MCF 10A (cell line): ENCODE measurements at places on chromosomes 2 and 18. TPM values are rescaled to one million over a fixed set of nuclear protein-coding genes. Genes with fewer than 3 reads are reported as not detected.

The BBS5 gene
- 9.0 and 12.7 TPM in 2 replicates for total RNA-seq

The SLC40A1 gene
- total RNA-seq: 0.15 TPM in 1 of 2 replicates, not detected in the other

The CD302 gene
- total RNA-seq: 0.12 and 0.21 TPM in 2 replicates

The ARHGEF4 gene
- 52.0 and 59.3 TPM in 2 replicates for total RNA-seq

The LMAN2L gene
- 6.5 and 7.1 TPM in 2 replicates for total RNA-seq

The FHOD3 gene
- total RNA-seq: 5.0 and 5.3 TPM in 2 replicates

The CPLX4 gene
- not detected in 2 replicates for total RNA-seq

The PTPN2 gene
- total RNA-seq: 60.0 and 75.2 TPM in 2 replicates

The CABYR gene
- 3.0 TPM in 2 replicates for total RNA-seq

- DNase-seq: no peak
These were observed 64.7 kb downstream of the FAM228A start for GRCh38 chr2:24239553-24239952.

- DNase-seq: no peak
These were observed 8.4 kb downstream of the DSEL start for GRCh38 chr18:67508146-67508545.

DNA sequence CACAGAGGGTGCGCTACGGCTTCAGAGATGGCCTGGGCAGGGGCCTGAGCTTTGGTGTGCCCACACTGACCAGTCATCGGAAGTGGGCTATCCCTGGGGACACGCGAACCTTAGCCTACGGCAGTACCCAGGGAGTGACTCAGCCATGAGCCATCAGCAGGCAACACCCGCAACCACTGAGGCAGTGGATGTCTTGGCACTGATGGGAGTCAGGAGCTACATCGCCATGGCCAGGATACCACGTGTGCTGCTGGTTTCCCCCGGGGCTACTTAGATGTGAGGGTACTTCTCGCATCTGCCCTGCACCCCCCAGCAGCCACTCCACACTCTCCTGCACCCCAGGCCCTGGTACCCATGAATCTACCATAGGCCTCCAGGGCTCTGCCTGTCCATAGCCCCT lies 12.8 kb upstream of the HPCAL1 start:
- DNase-seq: peak; percentile 93

DNA sequence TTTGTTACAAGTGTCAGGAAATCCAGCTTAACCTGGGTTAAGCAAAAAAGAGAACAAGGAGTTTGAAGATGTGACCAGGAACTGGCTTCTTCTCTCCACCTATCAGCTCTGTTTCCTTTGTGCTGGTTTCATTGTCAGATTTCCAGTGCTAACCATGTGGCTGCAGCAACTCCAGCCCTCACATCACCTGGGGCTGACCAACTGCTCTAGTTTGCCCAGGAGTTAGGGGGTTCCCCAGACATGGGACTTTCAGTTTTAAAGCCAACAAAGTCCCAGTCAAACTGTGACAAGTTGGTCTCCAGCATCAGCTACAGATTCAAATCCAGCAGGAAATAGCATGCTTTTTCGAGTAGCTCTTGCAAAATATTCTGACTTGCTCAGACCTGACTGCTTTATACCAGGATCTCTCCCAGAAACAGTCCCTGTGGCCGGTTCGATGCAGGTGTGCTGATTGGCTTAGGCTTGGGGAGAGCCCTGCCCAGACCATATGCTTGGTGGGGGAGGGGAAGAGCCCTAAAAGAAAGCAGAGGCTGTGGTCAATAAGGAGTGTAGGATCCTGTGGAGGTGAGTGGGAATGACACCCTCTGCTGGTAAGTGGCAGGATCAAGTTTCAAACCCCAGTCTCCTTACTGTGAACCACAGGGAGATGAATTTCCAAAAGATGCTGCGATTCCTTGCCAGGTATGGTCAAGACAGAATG lies 49.5 kb downstream of the KCNE4 start:
- DNase-seq: peak; percentile 93

GRCh38 chr2:120638450-120638849 lies 97.2 kb upstream of the GLI2 start:
- DNase-seq: no peak

DNA sequence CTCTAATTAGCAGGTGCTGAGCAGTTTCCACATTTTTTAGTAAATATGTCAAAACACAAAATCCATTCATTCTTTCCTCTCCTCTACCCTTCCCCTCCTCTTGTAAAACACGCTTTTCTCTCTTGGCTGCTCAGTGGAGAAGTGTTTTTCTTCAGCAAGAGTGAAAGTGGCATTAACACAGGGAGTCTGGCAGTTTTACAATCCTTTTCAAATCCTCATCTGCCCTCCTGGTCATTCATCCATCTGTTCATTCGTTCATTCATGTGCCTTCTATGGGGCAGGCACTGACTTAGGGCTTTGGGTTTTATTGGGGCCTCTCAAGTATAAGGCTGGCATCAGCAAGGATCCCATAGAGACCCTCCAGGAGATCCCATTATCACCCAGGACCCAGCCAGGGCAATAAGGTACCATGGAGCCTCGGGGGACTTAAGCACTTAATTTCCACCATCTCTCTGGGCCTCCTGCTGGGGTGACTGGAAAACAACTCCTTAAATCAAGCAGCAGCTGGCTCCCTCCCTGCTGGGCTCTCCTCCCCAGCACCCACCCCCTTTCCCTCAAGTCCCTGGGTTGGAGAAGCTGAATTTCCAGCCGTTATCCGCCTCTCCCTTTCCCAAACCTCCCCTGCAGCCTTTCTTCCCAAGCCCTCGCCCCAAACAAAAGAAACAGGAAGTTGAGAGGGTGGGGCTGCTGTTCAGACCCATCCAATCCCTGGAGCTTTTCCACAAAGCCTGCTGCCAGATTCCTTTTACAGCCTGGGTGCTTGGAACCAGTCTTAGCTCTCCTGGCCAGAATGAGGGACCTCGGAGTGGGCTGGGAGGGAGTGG lies 32.6 kb downstream of the MARCHF4 start:
- peak; percentile 33 for DNase-seq

- DNase-seq: no peak
These were observed 33.1 kb upstream of the SIX2 start for GRCh38 chr2:45042401-45042800.

- DNase-seq: no peak
These were observed 5.9 kb upstream of the NCOA1 start for GRCh38 chr2:24485197-24485596.

DNA sequence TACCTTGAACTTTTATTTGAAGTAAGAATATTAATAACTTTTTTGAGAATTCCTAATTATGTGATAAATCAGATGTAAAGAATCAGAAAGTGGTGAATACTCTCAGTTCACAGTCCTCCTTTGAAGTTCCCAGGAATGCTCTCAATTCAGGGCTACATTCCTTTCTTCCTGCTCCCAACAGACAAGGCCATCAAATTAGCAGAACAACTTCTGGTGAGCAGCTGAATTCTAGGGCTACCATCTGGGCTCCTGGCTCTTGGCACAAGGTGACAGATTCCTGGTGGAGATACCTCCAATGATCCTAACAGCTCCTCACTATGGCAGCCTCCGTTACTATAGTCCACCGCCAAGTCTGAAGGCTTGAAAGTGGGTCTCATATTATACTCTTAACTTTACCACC lies 37.8 kb upstream of the OLA1 start:
- DNase-seq: no peak

DNA sequence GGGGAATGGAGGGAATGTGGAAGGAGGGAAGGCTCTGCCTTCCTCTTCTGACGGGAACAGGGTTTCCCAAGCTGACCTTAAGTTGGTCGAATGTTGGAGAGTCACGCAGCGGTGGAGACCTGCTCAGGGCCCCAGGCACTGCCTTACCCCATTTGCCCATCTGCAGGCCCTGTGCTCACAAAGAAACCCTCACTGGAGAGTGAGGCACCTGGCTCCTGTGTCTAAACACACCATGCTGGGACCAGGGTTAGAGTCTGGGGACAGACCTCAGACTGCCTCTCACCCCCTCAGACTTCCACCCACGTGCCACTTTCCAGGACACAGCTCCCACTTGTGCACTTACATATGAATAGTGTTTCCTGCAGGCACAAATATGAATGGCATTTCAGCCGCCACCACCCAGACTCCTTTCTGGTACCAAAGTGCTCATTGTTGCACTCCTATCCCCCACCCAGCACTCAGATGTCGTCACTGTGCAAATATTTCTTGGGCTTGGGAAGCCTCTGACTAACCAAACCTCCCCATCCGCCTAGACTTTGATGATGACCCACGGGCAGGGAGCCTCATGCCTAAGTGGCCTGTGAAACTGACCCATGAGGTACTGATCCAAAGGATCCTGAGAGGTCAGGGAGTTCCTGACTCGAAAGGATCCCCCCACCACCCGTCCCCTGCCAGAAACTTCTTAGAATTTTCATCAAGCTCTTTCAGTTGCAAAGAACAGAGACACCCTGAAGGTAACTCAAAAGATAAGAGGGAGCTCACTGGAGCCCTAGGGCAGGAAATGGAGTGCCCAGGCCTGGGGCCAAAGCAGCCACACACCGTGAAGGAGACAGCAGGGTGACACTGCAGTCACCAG lies 78.3 kb downstream of the STPG4 start:
- peak; percentile 77 for DNase-seq

DNA sequence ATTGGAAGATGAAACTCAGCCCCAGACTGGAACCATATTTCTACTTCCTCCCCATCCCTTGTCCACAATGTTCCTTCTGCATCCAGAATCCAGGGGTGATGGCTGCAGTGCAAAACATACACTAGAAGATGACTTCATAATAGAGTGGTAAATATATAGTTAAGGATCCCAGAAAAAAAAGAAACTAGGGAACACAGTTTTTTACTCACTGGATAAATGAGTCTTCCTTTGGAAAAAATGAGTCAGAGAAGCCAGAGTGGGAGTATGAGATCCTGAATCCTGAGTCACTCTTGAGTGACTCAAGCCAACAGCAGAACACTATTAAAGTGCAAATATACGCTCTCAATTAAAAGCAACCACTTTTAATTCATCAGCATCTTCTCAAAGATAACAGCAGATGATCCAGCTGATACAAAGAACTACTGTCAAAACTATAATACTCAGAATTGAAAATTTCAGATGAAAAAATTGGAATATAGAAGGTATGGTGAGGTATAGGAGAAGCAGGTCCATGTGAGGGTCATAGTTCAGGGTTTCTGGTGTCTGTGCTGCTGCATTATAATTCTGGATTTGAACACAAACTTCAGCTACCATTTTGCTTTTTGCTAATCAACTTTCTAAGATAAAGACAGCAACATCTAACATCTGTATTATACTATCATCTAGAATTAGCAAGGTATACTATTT lies 987.2 kb upstream of the CDH2 start:
- DNase-seq: peak; percentile 87

- DNase-seq: peak; percentile 62
These were observed 4.3 kb downstream of the VAPA start for GRCh38 chr18:9918016-9918680.
